ENCODE measurements at places on chromosomes 5 and 9.

DNA sequence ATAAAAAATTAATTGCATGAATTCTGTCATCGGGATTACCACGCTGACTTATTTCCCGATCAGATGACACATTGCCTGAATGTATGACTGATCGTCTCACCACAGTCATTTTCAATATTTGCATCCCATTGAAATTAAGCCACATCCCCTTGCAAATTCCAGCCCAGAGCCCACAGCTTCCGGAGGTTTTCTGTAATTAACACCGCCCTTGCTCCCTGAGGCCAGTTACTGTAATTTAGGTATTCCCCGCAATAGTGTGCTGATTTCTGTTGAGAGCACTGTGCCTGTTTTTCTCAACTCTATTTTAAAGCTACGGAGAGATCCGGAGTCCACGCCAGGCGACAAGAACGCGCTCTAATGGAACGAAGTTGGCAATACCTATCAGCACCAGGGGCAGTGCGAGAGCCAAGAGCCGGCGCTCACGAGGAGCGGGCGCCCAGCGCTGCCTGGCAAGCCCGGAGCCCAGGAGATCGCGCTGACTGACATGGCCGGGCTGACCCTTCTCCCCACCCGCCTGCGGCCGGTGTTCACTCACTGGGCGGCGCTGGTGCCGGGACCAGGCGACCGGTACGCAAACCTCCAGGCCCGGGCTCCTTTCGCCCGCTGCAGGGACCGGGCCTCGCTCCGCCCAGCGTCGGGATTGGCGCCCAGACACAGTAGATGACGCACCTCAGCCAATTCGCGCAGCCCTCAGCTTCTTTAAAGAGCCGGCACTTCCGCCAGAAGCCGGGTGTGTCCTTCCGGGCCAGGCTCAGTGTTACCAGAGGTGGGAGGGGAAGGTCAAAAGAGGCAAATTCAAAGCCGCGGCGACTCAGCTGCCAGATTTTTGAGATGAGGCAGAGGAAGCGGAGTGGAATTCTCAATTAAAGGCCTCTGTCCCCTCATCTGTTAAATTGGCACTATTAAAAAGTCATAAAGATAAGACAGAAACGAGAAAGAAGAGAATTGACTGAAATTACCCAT is at the start of gene PLGRKT:
Gene PLGRKT, minus strand, starts transcription at position 672 of the 963 bp plus-strand sequence. CDS start 5,948 bp downstream, outside the sequence.
- peak; percentile 54 for DNase-seq

DNA sequence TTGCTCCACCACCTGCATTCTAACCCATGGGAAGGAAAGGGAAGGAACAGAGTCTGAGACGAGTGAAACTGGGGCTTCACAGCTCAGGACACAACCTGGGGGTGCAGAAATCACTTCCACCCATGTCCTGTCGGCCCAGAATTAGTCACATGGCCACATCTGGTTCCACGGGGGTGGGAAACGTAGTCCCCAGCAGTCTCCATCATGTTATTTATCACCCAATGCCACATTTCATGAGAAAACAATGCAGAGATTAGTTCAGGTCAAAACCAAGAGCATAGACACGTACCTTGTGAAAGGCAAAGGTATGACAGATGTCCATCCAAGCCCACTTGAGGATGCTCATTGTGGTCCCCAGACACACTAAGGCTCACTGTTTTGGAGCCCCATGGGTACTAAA is 125.1 kb downstream of the MED10 start:
- no peak for DNase-seq

GRCh38 chr5:171441246-171441791 is 21.9 kb downstream of the FGF18 start:
- DNase-seq: no peak

GRCh38 chr5:76789991-76790581 is 28.7 kb upstream of the F2RL1 start:
- no peak for DNase-seq

- DNase-seq: no peak
Observed at GRCh38 chr9:137089232-137089947, 2.6 kb downstream of the MAN1B1 start.

GRCh38 chr9:136057236-136058081 is 37.6 kb downstream of the NACC2 start:
- DNase-seq: no peak

GRCh38 chr5:17087035-17087434 is 130.4 kb upstream of the BASP1 start:
- DNase-seq: no peak

- no peak for DNase-seq
Observed at GRCh38 chr5:78659714-78660113, 11.1 kb upstream of the LHFPL2 start.

GRCh38 chr5:68817632-68818031 is 276.2 kb upstream of the SLC30A5 start:
- no peak for DNase-seq

- no peak for DNase-seq
Observed at GRCh38 chr9:5631026-5631425, 2.1 kb downstream of the RIC1 start.

- DNase-seq: no peak
Observed at GRCh38 chr5:154444556-154445421, 1.0 kb upstream of the SAP30L start.

GRCh38 chr9:100111235-100111634 is 12.2 kb downstream of the INVS start:
- no peak for DNase-seq

DNA sequence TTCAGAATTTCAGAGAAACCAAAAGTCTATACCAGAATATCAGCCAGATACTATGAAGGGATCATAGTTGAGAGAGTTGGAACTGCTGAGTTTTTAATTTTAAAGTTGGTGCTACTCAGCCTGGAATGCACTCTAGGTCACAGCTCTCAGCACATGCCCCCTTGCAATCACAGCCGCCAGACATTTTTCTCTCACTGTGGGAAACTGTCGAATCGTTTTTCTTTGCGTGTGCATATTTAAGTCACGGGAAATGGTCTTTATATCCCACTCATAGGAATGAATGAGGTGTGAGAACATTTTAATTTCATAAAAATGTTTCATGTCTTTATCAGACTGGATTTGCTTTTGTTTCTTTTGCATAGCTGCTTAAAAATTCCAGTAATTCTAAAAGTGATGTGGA is 12.2 kb upstream of the SPDL1 start:
- no peak for DNase-seq

- DNase-seq: no peak
Observed at GRCh38 chr5:122311961-122312590, at the start of gene SNCAIP. TSS of gene SNCAIP (plus strand) at chr5:122312237. CDS start at chr5:122391135, 78,898 bp downstream.

DNA sequence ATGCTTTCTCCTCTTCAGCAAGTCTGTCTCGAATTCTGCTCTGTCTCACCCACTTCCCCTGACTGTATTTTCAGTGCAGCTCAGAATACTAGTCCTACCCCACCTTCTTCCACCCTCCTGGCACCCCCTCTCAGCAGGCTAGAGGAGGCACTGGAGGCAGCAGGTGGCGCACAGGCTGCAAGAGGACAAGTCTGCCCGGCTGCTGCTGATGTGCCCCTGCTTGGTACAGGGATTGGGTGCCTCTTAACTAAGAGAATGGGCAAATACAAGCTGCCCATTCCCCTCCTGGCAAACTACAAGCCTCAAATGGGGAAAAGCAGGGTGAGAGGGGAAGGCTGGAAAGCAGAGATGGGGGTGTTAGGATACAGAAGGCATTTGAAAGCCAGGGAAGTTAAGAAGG is 5.1 kb downstream of the TLN1 start:
- no peak for DNase-seq

GRCh38 chr9:127754099-127755060 is 19.3 kb upstream of the TOR2A start:
- no peak for DNase-seq

DNA sequence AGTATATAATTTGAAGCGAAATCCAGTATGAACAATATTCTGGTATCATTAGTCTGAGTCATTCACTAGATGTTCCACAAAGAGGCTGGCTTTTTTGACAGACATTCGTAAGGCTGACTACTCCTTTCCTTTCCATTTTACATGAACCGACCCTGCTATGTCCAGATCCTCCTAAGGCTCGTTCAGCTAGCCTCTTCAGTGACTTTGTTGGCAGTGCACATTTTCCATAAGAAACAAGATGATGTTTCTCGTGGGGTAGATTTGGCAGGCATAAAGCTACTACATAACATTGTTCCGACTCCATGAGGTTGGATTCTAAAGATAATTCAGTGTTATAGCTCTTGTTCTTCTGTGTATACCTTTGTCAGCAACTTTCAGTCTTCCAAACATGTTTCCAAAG is 49.0 kb downstream of the ZNF462 start:
- no peak for DNase-seq

- no peak for DNase-seq
Observed at GRCh38 chr5:149731617-149732323, 1.7 kb downstream of the PPARGC1B start.

DNA sequence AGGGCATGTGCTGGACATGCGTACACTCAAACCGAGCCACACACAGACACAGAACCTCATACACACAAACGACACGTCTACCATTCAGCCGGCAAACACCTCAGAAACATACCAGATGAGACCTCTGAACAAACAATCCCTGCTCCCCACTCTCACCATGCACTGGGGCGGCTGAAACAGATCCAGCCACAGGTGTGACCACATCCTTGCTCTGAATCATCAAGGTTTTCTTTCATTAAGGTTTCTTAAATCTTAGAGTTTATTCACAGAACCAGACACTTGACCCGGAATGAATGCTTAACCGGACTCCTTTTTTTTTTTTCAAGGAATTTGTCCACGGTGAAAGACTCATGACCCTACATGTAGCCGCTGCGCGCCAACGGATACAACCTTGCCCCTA is 26.2 kb downstream of the TERT start:
- DNase-seq: no peak

- no peak for DNase-seq
Observed at GRCh38 chr9:132197315-132197714, 35.5 kb downstream of the NTNG2 start.

GRCh38 chr5:173826086-173826427 is 62.1 kb upstream of the CPEB4 start:
- DNase-seq: no peak

DNA sequence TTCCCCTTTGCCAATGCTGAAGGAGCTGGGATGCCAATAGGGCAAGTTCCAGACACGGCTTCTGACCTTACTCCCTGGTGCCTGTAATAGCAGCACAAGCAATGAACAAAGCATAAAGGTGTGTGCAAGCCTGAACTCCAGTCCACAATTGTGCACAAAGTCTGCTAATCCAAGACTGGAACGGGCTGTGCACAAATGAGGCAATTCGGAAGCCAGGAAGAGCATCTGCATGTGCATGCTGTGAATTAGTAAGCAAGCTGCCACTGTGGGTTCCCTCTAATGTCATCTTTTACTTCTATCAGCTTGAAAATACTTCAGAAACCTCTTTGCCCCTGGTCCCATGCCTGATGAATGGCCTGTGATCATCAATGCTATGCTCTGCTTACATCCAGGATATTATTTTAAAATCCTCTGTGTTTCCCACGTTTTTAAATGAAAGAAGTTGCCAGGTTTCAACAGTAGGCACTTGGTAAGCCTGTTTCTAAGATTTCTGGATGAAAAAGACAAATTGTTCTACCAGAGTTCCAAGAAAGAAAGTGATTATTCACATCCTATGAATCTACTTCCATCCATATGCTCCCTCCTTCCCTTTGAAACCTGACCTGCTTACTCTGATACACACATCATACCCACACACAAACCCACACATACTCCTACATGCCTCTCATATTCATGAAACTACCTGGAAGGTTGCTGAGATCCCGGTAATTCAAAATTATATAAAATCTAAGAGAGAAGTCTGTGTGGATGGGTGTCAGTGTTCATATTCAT is 165.7 kb downstream of the KCTD16 start:
- no peak for DNase-seq

DNA sequence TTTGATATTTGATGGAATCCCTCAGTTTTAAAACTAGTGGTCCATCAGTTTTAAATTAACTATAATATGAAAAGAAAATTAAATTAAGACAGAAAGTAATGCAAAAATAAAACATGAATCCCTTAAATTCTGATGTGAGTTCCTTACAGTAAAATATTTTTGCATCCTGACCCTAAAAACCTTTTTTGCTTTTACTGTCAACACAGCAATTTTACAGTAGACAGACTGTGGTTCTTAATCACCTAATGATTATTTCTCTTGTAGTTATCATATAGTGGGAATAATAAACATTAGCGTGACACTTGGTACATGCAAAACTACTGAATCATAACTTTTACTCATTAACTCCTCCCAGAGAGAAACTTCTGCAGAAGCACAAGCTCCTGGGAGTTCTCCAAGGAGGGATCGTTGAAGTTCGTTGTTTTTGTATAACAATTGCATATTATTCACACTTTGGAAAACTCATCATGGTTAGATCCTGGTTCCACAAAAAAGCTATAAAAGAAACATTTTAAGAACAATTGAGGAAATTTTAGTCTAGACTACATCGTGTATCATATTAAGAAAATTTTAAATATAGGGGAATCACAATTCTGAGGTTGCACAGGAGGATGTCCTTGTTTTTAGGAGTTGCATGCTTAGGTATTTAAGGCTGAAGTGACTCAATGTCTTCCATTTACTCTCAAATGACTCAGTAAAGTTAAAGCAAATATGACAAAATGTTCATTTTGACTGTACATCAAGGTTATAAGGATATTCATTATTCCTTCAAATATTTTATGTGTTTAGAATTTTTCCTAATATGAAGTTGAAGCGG is 88.2 kb upstream of the NIPAL4 start:
- no peak for DNase-seq

GRCh38 chr5:148458036-148458888 is 74.5 kb downstream of the FBXO38 start:
- no peak for DNase-seq

GRCh38 chr9:104586496-104587180 is 12.6 kb downstream of the OR13C5 start:
- no peak for DNase-seq

DNA sequence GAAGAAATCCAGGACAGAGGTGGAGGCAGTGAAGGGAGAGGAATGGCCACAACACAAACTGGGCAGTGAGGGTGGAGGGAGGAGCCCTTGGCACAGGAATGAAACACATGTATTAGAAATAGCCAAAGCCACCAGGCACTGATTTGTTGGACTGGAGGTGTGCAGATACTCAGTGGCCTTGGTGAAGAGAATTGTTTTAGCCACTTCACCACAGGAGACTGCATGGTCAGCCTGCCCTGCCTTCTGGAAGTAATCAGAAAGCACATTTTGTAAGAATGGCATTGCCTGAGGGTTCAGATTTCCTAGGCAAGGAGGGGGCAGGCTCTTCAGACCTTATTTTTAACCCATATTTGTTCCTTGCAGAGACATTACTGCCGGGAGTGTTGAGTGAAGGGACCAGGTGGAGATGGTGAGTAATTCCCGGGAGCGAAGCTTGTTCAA is 2.2 kb downstream of the SGCD start:
- DNase-seq: no peak

- DNase-seq: no peak
Observed at GRCh38 chr5:37921452-37921851, 81.6 kb upstream of the GDNF start.

- no peak for DNase-seq
Observed at GRCh38 chr9:76620996-76621395, 143.2 kb upstream of the PCA3 start.

DNA sequence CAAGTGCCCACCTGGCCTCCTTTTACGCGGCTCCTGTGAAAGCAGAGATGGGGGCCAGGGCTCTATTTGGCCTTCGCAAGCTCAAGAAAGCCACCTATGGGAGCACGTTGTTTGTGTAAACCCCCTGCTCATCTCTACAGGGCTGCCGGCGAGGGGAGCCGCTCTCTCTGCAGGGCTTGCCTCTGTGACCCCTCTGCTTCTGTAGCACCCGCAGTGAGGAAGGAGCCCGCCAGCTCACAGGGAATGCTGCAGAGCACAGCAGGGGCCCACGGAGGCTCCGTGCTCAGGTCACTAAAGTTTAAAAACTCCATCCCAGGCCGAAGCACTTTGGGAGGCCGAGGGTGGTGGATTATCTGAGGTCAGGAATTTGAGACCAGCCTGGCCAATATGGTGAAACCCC is 376.8 kb downstream of the IRX2 start:
- no peak for DNase-seq

- no peak for DNase-seq
Observed at GRCh38 chr5:13511442-13511841, 433.0 kb downstream of the DNAH5 start.

Measured in NCI-H187 treated with DMSO at 0.1 percent for 48 hours (cell line).